Renal cortical epithelial cell (primary cell): ENCODE measurements at places on chromosomes 4 and X.

DNA sequence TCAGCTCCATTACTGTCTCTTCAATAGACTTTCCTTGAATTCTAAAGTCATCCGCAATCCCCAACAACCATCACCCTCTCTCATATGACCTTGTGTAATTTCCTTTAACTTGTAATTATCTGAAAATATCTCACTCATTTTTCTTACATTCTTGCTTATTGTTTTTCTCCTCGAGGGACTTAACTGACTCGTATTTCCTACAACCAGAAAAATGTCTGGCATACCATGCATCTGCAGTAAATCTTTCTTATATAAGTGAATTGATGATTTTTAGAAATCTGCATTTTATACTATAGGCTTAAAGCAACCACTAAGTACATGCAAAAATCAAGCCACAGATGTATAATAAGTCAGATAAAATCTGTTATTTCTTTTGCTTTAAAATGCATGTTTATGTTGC lies 276.7 kb downstream of the UNC5C start:
- no peak for DNase-seq

GRCh38 chrX:19065535-19065934 lies 56.7 kb downstream of the ADGRG2 start:
- DNase-seq = no peak

GRCh38 chrX:1945879-1946278 lies 331.0 kb downstream of the ASMT start:
- DNase-seq = no peak

DNA sequence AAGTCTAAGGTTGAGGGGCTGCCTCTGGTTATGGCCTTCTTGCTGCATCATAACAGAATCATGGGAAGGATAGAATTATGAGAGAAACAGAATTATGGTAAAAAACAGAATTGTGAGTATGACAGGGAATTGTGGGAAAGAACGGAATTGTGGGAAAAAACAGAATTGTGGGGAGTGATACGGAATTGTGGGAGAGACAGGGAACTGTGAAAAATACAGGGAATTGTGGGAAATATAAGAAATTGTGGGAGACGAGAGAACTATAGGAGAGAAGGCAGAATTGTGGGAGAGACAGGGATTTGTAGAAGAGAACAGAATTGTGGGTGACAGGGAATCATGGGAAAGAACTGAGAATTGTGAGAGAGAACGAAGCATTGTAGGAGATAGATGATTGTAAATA lies 159.1 kb downstream of the FRMPD4 start:
- DNase-seq = no peak

DNA sequence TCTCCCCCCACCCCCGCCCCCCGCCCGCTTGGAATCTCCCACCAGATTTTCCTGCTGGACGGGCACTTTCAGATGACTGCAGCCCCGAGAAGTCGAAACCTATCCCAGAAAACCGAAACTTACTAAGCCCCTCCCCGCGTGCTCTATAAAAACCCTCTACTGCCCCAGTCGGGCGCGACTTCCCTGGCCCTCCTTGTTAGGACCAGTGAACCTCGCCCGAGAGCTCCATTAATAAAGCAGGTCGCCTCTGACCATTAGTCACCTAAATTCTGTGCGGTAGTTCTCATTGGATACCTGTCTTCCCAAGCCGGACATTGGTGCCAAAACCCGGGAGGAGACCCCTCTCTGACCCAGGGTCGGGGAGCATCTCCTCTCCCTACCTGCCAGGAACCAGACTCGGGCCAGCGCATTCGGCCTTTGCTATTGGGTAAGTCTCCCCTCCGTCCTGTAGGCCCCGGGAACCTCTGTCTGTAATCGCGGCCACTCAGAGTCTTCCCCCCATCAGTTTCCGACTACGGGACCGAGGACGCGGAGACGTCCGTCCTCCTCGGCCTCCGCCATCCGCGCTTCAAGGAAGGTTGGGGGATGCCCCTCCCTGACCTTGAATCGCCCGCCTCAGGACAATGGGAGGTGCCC lies 958.0 kb downstream of the RPA4 start:
- no peak for DNase-seq

DNA sequence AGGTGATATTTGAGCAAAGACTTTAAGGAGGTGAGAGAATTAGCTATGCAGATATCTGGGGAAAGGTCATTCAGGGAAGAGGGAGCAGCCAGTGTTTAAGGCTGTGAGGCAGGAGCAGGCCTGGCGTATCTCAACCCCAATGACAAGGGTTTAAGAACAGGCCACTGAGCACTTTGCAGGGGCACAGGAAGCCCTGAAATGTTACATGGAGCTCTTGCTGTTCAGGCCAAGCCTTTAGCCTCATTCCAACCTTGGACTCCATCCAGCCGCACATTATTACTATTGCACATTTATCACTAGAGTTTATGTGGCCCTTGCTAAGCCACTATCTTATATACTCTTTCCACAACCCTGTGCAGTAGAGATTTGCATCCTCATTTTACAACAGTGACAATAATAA lies 114.0 kb downstream of the EFNB1 start:
- no peak for DNase-seq

DNA sequence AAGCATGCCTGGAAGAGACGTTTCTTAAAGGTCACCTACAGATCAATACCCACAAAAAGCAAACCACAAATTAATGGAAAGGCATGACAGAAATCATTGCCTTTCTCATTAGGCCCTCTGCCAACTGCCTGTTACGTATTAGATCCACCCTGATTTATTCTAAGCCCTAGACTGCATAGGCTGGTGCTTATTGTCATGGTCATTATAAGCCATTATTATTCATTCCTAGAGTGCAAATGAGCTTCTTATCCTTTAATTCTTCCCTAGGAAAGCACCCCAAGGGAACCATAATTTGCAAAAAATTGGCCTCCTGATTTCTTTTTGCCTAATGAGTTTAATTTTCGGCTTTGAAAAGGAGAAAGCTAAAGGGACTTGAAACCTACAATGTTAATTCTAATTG lies 184.2 kb upstream of the GPRIN3 start:
- no peak for DNase-seq

DNA sequence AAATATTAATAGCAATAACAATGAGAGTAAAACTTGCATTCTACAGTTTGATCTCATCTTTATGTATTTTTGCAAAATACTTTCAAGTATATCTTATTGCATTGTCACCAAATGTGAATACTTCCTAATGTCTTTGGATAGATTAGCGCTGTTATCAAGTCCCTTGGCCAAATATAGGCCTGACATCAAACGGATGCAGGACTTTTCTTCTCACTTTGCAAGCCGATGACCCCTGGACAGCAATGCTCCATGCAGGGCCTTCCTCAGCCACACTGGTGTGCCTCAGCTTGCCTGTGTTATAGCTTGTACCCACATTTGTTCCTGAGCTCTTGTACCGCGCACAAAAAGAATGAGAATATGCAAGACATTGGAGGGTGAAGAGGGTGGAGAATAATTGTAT lies 18.0 kb upstream of the NMU start:
- DNase-seq = no peak

DNA sequence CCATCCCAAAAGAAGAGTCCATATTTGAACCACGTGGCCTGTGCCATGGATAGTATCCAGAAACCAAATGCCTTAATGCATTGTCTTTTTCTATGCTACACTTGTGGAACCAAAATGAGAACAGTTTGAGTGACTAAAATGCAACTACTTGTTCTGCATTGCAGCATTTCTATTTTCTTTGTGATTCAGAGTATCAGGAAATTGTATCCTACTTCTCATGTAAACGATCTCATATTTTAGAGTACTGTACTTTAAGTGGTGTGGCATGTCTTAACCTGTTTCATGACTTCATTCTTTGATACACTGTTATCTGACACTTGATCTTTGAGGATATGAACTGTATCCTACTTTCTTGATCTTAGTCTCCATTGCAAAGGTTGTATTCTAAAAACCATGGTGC lies 167.2 kb upstream of the WDR1 start:
- DNase-seq = no peak

GRCh38 chrX:37786624-37787422 lies 7.0 kb downstream of the CYBB start:
- no peak for DNase-seq

GRCh38 chr4:28313729-28314713 lies 1453.4 kb downstream of the STIM2 start:
- peak; percentile 1 for DNase-seq

DNA sequence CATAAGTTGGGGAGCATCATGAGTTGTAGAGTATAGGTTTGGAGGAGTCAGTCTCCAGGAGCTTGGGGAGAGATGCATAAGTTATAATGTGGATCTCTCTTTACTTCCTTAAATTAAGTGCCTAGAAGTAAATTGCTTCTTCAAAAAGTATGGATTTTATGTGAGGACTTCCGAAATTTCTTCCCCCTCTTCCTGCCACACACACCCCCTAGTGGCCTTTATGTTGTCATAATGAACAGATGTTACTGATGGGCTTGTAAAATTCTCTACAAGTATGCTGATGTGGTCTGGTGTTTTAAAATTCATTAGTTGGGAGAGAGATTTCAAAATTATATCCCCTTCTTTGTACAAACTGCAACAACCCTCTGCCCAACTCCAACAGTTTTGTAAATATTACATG lies 2.3 kb upstream of the METTL14 start:
- peak; percentile 19 for DNase-seq

DNA sequence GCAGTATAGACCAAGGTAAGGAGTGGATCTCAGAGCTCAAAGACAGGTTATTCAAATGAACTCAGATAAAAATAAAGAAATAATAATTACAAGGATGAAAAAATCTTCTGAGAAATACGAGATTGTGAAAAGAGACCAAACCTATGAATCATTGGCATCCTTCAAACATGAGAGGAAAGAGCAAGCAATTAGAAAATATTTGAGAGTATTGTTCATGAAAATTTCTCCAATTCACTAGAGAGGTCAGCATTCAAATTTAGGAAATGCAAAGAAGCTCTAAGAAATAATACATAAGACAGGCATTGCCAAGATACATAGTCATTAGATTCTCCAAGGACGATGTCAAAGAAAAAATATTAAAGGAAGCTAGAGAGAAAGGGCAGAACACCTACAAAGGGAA lies 93.5 kb upstream of the GALNTL6 start:
- DNase-seq = no peak

GRCh38 chr4:6182376-6183280 lies 17.7 kb downstream of the JAKMIP1 start:
- no peak for DNase-seq

GRCh38 chr4:145988628-145989027 lies 50.0 kb upstream of the ZNF827 start:
- DNase-seq = no peak

GRCh38 chr4:74423104-74423503 lies 21.8 kb upstream of the AREG start:
- peak; percentile 33 for DNase-seq

DNA sequence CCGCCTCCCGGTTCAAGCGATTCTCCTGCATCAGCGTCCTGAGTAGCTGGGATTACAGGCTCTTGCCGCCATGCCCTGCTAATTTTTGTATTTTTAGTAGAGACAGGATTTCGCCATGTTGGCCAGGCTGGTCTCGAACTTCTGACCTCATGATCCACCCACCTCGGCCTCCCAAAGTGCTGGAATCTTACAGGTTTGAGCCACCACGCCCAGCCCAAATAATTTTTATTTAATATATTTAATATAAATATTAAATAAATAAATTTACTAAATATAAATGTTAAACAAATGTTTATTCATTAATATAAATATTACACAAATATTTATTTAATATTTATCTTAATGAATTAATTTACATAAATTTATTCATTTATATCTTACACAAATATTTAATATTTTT lies 120.2 kb downstream of the SHOX start:
- no peak for DNase-seq

GRCh38 chrX:51641421-51642021 lies 22.8 kb upstream of the CENPVL3 start:
- peak; percentile 35 for DNase-seq

- no peak for DNase-seq
Measured at GRCh38 chr4:152988721-152989553, 52.8 kb downstream of the FHDC1 start.

DNA sequence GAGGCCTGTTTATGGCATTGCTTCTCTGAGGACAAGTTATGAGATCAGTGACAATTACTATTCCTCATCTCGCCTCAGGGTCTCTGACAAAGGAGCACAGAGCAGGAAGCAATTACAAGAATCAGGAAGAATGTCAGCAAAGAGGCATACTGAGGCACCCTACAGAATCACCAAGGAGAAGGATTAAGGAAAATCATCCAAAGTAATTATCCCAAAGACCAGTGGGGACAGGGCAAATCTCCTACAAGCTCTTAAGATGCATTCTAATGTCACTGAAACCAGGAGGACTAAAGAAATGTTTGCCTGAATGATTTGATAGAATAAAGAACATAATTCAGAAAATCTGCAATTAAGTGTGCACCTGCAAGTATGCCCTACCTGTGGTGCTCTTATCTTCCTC lies 206.2 kb downstream of the RCHY1 start:
- no peak for DNase-seq

DNA sequence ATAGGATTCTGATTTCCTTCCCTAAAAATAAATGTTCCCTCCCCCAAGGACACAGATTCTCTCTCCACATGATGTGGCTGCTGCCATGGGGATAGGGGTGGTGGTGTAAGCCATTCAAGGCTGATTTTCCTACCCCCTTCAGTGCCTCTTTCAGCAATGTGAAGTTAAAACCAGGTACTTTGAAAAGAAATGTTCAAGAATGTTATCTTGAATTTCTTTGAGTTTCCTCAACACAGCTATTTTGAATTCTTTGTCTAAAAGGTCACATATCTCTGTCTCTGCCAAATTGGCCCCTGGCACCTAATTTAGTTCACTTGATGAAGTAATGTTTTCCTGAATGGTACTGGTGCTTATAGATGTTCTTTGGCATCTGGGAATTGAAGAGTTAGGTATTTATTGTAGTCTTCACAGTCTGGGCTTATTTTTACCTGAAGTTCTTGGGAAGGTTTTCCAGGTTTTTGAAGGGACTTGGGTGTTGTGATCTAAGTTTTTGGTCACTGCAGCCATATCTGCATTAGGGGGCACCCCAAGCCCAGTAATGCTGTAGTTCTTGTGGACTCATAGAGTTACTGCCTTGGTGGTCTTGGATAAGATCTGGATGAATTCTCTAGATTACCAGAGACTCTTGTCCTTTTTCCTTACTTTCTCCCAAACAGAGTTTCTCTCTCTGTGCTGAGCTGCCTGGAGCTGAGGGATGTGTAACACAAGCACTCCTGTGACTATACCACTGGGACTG lies 7.6 kb upstream of the DIPK2B start:
- DNase-seq = no peak

- no peak for DNase-seq
Measured at GRCh38 chr4:164977243-164978164, at the start of gene TRIM61. Gene TRIM61, minus strand, starts transcription at chr4:164977657. Its CDS starts 7,655 bp downstream, at chr4:164970002.

DNA sequence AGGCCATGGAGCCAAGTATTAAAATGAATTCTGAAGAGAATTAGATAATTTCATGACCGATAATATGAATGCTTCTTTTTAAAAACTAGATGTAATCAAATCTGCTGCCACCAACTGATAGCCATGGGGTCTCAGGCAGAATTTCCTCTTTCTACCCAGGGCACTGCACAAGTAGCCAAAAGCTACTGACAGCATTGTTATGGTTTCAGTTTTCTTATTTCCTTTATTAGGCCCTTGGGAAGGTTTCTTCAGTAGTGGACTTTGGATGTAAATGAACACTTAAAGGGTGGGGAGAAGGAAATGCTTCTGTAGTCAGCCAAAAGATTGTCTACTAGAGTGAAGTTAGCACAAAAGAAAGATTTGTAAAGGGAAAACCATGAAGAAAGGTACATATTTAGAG lies 686.0 kb downstream of the ADGRL3 start:
- DNase-seq = no peak
